HuH-7 (cell line): ENCODE measurements at places on chromosomes 7 and 10.

DNA sequence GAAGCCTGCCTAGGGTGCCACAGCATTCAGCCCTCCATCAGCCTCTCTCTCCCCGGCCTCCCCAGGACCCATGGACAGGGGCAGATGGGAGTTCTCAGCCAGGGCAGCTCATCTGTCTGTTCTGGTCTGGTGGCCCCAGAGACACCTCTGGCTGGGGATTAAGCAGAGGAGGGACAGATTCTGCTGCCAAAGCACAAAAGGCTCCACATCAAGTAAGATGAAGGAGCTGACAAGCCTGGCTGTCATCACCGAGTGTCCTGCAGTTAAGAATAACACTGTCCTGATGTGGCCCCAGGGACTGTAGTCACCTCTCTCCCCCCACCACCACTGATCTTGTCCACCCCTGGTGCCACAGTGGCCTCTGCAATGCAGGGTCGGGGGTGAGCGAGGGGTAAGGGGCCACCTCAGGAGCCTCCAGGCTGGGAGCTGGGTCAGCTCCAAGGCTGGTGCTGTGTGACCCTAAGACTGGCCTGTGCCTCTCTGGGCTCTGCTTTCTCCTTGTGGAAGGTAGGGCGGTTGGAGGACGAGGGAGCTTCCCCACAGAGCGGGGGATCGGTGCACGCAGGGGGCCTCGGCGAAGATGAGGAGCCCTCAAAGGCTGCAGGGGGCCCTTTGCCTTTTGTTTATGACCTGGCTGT is 18.7 kb downstream of the C10orf105 start:
- no peak for DNase-seq

DNA sequence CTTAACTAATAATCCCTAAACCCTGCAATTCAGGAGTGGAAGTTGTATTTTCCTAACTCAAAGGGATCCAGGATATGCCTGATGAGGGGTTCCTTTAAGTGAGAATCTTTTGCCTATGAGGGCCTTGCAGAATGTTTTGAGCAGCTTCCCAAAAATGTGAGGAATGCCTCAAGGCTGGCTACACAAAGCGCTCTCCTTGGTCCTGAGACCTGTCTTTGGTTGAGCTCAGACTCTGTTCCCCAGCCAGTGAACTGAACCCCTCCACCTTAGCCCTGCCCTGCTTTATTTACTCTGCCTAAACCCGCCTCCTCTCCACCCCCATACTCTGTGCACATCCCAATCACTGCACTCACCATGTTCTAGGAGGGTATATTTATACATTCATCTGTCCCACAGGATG is 108.6 kb downstream of the NRCAM start:
- peak; percentile 12 for DNase-seq

- DNase-seq, result no peak
Observed at GRCh38 chr10:102408728-102409603, 9.6 kb downstream of the PSD start.

DNA sequence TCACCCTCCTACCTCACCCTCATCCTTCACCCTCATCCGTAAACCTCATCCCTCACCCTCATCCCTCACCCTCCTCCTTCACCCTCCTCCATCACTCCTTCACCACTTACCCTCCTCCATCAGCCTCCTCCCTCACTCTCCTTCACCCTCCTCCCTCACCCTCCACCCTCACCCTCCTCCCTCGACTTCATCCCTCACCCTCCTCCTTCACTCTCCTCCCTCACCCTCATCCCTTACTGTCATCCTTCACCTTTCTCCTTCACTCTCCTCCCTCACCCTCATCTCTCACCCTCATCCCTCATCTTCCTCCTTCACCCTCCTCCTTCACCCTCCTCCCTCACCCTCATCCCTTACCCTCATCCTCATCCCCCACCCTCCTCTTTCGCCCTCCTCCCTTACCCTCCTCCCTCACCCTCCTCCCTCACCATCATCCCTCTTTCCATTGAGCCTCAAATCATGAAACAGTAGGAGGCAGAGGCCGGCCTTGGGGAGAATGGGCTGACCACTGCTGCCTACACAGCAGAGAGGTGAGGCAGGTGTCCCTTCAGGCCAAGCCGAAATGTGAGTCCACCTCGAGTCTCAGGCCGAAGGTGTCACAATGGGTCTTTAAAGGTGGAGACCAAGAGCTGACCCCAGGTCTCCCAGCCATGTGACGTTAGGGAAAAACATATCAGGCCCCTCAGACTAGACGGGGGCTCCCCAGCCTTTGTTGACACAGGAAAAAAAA is 53.0 kb downstream of the PDGFA start:
- no peak for DNase-seq

- DNase-seq, result no peak
Observed at GRCh38 chr7:28207486-28208158, 27.0 kb upstream of the JAZF1 start.

GRCh38 chr7:129423700-129424410 is 10.4 kb upstream of the STRIP2 start:
- no peak for DNase-seq

DNA sequence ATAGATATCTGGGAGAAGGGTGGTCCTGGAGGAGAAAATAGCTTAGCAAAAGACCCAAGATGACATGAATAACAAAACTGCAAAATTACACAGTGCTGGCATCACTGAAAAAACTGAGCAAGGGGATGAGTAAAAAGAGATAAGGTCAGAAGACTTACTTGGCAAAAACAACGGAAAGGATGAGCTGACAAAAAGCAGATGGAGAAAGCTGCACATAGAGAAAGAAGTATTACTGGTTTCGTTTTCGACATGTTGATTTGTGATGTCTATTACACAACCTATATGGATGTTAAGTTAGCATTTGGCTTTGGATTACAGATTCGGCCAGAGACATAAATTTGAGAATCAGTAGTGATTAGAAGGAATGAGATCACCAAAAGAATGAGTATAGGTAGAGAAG is 132.1 kb downstream of the MACC1 start:
- no peak for DNase-seq

DNA sequence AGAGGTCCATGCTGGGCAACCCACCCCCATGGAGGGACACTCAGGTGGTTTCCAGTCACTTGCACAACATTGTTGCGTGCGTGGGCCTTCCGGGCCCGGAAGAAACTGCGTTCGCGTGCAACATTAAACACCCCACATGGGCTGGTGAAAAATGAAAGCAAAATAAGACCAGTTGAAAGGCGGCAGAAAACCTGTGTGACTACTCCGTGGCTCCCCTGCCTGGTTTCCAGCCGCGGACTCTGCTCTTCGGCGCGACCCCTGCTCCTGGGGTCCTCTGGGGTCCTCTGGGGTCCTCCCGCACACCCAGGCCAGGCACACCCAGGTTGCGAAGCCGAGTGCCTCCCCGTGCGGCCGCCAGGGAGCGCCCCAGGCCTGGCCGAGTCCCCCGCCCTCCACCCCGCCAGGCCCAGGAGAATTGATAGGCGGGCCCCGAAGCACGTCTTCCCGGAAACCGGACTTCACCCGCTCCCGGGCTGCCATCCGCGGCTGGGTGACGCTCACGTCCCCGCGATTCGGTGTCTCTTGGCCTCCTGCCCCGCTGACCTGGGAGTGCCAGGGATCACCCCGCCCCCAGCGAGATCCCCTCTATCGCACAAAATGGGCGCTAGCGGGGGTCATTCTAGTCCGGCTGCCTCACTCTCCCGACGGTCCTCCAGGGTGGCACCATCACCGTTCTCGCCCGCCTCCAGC is 1.9 kb upstream of the SH2D4B start:
- no peak for DNase-seq

- peak; percentile 52 for DNase-seq
Observed at GRCh38 chr7:55020466-55020871, 1.7 kb downstream of the EGFR start.

DNA sequence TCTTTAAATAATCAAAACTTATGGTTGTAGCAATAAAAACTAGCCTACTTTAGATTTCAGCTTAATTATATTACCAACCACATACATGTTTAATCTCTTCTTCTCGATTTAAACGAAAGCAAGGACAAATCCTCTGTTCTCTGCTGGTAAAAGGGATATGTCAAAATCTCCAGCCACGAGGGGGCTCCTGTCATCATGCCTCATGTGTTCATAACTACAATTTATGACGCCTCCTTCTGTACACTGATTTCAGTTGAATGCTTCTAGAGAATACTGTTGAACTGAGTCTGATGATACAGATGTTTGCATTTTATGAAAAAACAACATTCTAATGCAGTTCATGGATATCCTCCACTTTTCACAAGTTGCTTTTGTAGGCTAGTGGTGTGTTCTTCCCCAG is 220.0 kb upstream of the DPP6 start:
- no peak for DNase-seq

DNA sequence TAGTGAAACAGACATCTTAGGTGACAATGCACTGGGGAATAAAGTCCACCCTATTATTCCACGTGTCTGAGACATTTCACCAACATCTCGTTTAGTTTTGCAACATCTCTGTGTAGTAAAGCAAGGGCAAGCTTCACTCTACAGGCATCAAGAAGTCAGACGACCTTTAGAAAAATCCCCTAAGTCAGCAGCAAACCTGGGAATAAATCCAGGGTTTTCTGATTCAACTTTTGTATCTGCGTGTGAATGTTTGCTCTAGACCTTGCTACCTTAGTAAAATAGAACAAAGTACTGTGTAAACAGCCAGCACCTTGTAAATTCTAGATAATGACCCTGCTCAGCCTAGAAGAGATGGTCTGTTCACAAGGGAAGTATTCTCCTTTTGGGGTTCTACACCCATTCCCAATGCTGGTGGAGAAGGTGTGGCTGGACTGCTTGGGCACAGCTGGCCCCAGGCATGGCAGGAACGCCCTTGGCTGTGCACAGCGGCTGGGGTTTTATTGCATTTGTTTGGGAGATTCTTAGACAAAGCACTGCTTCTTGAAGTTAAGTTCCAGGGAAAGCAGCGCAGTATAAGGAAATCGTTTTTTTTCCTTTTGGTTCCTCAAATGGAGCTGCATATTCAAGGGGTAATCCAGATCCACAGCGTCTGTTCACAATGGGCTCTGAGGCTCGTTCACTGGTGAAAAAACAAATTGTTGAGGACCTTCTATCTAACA is 38.3 kb upstream of the GALNTL5 start:
- peak; percentile 37 for DNase-seq

DNA sequence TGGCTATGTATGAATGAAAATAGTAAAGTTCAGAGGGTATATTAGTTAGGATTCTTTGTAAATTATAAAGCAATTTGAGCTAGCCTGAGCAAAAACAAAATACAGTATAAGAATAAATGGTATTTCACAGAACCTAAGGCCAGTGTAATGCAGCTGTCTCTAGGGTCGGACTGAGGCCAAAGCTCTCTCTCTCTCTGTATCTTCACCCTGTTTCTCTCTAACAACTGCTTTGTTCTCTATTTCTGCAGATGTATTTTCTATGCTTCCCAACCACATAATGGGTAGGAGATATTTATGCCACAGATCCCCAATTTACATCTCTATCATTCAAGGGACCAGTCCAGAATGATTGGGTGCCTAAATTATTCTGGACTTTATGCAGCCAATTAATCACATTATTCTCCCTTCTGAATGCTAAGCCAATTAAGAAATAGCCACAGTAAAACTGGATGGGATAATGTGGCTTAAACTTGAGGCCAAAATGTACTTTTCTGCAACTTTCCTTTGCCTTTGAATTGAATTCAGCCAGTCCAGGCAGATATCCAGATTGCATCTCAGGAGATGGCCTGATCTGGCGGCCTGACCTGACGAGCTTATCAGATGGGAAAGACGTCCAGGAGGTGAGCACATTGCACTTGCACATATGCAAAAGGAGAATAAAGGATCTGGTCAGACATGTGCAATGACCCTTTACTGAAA is 24.6 kb upstream of the IMMP2L start:
- DNase-seq, result no peak

DNA sequence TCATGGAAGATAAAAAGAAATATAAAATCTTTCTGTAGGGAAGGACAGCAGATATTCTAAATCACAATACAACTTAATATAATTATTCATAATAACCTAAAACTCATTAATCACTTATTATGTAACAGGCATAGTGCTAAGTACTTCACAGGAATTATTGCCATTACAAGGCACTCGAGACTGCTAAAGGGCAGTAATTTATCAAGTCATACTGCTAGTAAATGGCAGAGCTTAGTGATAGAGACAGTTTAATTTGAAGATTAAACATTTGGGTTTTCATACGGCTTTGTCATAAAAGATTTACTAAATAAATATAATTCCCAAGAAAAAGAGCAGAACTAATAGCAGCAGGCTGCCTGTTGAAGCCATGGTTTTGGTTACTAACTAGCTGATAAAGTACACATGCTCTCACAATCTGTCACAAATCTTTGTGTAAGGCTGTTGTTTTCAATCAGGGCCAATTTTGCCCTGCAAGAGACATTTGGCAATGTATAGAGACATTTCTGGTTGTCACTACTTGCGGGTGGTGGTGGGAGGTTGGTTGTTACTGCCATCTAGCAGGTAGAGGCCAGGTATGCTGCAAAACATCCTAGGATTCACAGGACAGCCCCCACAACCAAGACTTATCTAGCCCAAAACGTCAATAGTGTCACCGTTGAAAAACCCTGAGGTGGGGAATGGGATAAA is 233.3 kb upstream of the CACNA2D1 start:
- DNase-seq, result no peak

DNA sequence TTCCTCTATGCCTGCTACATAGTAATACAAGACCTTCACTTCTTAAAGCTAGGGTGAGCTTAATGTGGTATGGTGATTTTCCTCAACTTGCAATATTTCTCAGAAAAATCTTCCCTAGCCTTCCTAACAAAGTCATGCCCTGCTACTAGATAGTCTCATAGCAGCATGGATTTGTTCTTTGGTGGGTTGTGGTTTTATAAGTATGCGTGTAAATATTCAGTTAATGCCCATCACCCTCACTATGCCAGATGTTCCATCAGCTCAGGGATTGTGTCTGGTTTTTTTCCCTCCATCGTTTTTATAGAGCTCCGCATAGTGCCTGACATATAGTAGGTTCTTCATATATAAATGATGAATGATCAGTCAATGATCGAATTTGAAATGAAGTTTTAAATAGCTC is 182.8 kb downstream of the CREB5 start:
- DNase-seq, result no peak

- DNase-seq, result no peak
Observed at GRCh38 chr7:26461518-26461917, 169.9 kb downstream of the SNX10 start.
